ENCODE measurements at places on chromosomes 2 and 18. TPM values are rescaled to one million over a fixed set of nuclear protein-coding genes. Genes with fewer than 3 reads are reported as not detected.

GRCh38 chr2:240187989-240188590, 47.6 kb upstream of the OTOS start:
- no peak for DNase-seq

DNA sequence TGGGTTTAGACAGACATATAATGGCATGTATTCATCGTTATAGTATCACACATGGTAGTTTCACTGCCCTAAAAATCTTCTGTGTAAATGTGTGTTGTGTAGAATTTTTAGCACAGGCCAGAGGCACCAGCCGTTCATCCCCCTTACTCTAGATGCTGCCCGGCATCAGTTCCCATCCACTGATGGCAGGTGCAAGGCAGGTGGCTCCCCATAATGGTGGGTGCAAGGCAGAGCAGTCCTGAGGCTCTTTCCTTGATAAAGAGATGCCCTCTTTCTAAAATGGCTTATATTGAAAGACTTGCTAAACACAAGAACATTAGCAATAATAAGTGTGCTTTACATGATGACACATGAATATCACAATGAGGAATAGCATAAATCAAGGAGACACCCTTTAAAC, 508.5 kb downstream of the EPHA4 start:
- DNase-seq: no peak

- no peak for DNase-seq
Measured at GRCh38 chr18:46622999-46623398, 34.0 kb downstream of the LOXHD1 start.

DNA sequence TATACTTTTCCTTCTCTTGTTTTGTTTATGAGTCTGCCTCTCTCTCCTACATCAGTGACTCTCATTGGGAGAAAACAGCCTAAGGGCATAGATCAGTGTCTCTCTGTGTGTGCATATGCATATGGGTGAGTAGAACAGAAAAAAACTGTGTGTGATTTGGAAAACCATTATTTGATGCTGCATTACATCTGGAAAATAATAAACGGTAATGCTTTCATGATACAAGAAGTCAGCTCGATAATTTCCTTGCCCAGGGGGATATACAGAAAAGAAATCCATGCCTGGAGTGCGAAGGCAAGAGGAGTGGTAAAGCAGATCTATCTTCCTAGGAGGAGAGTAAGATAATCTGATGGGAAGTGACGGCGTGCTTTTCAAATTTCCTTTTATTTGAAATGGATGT, 221.5 kb upstream of the LYPD1 start:
- no peak for DNase-seq

DNA sequence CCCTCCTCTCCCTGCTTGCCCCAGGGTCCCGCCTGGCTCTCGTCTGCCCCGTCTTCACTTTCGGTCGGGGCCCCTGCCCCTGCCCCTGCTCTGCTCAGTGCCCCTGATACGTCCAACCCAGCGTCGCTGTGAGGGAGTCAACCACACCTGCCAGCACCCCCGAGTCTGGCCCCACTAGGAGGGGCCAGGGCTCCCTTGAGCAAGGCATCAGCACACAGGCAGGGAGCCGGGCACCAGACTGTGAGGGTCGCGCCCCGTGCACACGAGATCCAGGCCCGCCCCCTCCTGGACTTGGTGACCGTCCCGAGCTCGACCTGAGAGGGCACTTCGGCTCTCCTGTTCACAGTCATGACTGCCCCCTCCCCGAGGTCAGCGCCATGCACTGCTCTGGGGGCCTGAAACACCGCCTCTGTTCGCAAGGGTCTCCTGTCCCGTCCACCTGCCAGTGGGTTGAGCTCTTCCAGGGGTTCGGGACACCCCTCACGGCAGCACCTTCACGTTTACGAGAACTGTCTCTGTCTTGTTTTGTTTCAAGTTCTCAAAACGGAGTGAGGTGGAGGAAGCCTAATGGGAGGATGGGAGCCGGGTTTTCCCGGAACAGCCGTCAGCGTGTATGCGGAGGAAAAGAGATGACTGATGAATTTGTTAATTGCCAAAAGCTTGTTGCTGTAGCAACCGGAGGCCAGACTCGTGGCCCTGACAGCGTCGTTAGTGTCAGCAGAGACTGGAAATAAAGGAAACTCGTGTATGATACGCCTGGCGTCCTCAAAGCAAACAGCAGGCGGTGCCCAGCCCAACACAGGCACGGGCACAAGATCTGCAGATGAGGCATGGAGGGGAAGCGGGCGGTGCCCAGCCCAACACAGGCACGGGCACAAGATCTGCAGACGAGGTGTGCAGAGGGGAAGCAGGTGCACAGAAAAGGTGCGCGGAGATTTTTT, 48.2 kb upstream of the KCNG2 start:
- DNase-seq: peak; percentile 29

DNA sequence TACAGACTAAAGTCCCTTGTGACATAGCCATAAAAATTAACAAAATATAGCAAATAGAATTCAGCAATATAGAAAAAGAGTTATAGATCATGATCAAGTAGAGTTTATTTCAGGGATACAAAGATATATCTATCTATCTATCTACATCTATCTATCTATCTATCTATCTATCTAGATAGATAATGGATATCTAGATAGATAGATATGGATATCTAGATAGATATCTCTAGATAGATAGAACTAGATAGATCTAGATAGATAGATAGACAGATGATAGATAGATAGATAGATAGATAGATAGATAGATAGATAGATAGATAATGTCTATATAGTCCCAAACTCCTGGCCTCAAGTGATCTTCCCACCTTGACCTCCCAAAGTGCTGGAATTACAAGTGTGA, 17.3 kb upstream of the CHMP3 start:
- DNase-seq: no peak

- DNase-seq: no peak
Measured at GRCh38 chr2:224440988-224441387, 39.1 kb upstream of the FAM124B start.

DNA sequence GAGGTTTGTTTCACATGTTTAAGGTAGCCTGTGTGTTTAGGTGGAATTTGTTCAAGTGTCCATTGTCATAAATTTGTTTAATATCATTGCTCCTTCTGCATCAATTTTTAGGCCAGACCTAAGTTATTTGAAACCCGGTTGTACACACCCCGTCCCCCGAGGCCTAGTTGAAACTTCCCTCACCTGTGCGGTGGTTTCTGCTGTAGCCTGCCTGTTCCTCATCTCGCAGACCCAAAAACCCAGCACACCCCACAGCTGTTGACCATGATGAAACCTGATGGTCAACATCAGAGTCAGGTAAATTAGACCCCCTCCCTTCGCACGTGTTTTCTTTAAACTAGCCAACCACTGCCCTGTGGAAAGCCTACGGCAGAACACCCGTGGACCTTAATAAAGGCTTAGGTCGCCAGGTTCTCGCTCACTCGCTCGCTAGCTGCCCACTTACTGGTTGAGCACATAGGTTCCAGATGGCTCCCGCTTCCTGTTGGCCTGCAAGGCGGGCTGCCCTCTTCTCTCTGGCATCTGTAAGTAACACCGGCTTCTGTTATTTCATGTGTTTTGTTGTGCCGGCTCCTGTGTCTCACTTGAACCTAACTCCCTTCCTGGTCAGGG, 64.4 kb downstream of the EML6 start:
- no peak for DNase-seq

Gene IFIH1
- polyA plus RNA-seq: 6.1 TPM

Gene BBS5
- 17.0 TPM for polyA plus RNA-seq

Gene TMEM17
- polyA plus RNA-seq: 6.8 TPM

Gene REG3A
- not detected for polyA plus RNA-seq

Gene DHX57
- polyA plus RNA-seq: 59.9 TPM

Gene ZSWIM2
- polyA plus RNA-seq: not detected

Measured in left kidney (tissue), 8 donors.